Ureter (tissue), 1 donor: ENCODE measurements at places on chromosomes 5 and 9.

DNA sequence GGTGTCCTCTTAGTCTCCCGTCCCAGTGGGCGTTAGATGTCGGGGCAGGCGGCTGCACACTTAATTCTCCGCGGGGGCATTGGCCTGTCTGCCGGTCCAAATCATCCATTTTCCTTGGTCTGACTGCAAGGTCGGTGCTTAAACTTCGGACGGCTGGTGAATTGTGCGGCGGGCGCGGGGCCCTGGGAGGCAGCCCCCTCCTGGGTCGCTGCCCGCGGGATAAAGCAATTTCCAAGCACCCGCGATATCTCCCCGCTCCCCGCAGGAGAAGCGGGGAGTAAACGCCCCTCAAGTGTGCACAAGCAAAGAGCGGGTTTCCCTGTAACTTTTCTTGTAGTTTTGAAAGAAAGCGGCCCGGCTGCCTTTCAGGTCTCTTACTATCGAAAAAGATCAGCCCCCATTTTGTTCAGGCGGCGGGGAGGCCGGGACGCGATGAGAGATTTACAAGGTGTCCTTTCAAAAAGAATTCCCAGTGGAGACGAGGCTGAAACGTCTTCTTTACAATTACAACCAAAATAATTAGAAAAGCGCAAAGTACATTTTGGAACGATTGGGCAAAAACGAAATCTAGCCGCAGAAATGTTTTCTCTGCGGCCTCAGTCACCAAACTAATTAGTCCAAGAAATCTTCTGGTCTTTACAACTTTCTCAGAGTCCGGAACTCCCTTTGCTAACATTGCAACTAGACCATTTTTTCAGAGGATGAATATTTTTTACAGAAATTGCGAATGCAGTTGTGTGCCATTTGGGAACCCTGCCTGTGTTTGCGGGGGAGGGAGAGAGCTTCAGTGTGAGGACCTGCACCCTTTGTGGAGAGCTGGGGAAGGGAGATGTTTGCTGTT lies 1.8 kb downstream of the IRX1 start:
- DNase-seq = no peak

- no peak for DNase-seq
Measured at GRCh38 chr9:136048560-136049411, 46.3 kb downstream of the NACC2 start.

GRCh38 chr9:68685770-68686169 lies 19.3 kb upstream of the PIP5K1B start:
- no peak for DNase-seq

DNA sequence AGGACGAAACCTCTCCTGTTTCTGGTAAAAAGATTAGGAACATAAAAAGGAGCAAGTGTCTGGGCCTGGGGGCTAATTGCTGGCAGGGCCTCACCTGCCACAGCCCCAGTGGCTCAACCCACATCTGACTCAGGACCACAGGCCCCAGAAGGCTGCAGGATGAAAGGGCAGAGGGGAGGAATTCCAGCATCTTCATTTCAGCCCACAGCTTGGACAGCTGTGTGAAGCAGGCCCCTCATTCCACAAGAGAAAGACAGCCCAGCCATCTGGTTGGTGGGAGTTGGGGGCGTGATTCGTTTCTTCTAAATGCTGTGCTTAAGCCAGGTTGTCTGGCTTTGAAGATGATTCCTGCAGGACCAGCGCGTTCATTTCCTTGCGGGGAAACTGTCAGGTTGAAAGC lies 29.1 kb downstream of the NKX2-5 start:
- no peak for DNase-seq

GRCh38 chr9:107488375-107489143 lies 1.0 kb downstream of the KLF4 start:
- DNase-seq = peak; percentile 76

- no peak for DNase-seq
Measured at GRCh38 chr9:93522736-93523135, 53.6 kb upstream of the PHF2 start.

DNA sequence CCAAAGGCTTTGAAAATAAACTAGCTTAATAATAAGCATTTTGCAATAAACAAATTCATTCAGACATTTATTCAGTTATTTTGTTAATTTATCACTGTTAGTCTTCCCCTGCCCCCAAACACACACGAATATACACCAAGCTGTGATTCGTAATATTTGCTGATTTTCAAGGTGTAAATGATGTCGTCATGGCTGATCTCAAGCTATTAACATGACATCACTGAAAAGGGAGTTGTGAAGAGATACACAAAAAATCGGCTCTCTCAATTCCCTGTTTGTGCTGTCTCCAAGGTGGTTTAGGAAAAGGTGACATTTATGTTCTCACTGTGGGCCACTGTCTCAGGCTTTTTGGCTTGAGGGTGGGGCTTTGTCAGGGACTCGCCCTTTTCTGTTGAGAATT lies 413.3 kb downstream of the CDH9 start:
- DNase-seq = no peak

DNA sequence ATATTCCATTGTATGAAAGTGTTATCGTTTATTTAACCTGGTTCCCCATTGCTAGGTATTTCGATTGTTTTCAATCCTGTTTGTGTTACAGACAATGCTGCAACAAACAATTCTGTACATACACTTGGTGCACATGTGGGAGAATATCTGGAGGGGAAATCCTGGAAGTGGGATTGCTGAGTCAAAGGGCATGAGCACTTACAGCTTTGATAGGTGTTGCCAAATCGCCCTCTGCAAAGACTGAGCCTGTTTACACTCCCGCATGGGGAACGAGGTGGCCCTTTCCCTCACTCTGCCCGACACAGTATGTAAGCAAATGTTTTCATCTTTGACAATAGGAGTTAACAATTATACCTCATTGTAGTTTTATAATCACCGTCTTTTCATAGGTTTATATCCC lies 66.2 kb downstream of the PDE6A start:
- DNase-seq = no peak

DNA sequence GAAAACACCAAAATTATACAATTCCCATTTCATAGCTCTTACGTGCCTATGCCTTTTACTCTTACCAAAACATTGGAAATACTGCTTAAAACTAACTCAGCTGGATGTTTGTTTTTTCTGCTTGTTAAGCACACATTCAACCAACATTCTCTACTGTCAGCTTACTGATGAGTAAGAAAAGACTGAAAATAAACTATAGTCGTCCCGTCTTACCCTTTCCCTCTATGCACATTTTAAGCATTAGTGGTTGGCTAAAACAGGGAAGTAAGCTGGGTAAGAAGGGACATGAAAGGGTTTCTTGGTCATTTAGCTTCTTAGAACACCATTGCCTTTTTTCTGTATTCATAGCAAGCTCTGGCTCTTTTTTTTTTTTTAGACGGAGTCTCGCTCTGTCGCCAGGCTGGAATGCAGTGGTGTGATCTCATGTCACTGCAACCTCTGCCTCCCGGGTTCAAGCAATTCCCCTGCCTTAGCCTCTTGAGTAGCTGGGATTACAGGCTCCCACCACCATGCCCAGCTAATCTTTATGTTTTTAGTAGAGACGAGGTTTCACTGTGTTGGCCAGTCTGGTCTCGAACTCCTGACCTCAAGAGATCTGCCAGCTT lies 232.1 kb upstream of the PCSK5 start:
- DNase-seq = no peak

- no peak for DNase-seq
Measured at GRCh38 chr5:91477408-91477807, 94.3 kb upstream of the ARRDC3 start.

DNA sequence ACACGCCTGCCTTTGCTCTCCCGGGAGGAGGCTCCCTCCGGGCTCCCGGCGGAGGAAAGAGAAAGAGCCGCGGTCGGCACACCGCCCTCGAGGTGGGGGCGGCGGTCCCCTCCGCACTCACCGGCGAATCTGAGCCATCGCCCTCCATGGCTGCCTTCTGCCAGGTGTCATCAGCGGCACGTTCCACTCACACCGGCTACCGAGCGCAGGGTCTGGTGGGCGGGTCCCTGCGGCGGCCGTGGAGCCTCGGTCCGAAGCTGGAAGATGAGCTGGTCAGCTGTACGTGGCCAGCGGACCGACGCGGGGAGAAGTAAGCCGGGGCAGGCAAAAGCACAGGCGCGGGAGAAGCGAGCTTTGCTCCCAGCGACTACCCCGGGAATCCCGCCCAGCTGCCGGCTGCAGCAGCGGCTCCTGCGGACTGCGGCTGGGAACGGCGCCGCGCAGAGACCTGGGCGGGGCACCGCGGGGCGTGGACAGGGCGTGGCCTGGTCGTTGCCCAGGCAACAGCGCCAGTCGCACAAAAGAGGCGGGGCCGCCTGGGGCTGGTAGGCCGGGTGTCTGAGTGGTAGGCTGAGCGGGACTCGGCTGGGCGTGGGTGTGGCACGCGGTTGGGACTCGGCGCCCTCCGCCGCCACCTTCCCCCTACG lies at the start of gene TRIM36:
Gene TRIM36, minus strand, starts transcription at position 422 of the 647 bp plus-strand sequence. Its CDS starts 274 bp downstream, at position 148.
- peak; percentile 92 for DNase-seq

GRCh38 chr5:81021486-81021885 lies 61.3 kb downstream of the RASGRF2 start:
- no peak for DNase-seq

GRCh38 chr5:123594434-123594833 lies 82.5 kb downstream of the CSNK1G3 start:
- DNase-seq = no peak
